NCI-H748 treated with DMSO at 0.1 percent for 48 hours (cell line): ENCODE measurements at places on chromosomes 6 and 20.

- no peak for DNase-seq
Measured at GRCh38 chr6:6712449-6713403, 124.2 kb downstream of the LY86 start.

GRCh38 chr6:71124340-71124739, 164.3 kb upstream of the OGFRL1 start:
- DNase-seq: no peak

- no peak for DNase-seq
Measured at GRCh38 chr6:69914015-69914485, 47.7 kb downstream of the COL19A1 start.

- DNase-seq: peak; percentile 71
Measured at GRCh38 chr6:80133020-80133419, 26.5 kb downstream of the BCKDHB start.

DNA sequence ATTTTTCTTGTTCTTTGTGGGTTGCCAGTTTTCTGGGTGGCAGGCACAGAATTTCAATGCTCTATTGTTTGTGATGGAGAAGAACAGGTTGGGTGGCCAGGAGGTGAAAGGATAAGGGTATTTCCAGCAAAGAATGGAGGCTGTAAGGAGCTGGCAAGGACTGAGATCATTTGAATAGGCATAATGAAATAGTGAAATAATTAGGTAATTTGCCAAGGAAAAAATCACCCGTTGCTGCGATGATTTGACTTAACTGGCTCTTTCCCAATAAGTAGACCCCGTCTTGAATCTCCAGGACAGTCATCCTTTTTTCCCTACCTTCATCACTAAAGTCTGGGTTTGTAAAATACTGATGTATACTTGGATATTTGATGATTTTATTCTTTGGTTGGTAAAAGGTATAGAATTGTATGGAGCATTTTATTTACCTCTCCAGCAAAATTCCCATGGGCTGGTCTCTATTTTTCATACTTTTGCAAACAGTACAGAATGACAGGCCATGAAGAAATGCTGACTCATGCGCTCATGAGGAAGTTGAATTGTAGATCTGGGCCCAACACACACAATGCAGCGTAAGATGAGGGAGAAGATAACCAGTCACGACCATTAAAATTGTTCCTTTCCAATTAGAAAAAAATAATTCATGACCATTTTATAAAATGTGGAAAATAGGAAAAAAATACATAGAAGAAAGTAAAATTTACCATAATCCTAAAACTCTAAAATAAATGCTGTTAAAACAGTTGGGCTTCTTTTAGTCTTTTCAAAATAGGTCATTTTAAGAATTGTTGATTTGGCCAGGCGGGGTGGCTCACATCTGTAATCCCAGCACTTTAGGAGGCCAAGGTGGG, 2.4 kb upstream of the GCNT2 start:
- no peak for DNase-seq

GRCh38 chr6:141488488-141488887, 644.2 kb upstream of the GJE1 start:
- peak; percentile 57 for DNase-seq

DNA sequence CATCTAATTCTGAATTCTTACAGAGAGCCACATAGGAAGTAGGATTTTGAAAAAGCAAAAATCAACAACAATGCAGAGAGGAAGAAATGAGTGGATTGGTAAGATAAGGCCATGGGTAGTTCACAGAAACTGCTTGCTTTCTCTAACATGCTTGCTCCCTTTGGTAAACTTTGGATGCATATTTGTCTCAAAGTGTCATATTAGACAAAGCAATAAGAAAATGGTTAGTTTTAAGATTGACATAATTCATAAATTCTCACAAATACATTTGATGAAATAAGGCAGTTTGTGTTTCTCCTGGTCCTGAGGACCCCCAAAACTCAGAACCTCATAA, 31.7 kb downstream of the UTRN start:
- DNase-seq: no peak

DNA sequence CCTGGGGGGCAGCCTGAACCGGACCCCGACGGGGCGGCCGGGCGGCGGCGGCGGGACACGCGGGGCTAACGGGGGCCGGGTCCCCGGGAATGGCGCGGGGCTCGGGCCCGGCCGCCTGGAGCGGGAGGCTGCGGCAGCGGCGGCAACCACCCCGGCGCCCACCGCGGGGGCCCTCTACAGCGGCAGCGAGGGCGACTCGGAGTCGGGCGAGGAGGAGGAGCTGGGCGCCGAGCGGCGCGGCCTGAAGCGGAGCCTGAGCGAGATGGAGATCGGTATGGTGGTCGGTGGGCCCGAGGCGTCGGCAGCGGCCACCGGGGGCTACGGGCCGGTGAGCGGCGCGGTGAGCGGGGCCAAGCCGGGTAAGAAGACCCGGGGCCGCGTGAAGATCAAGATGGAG, 636 bp downstream of the SRF start:
- no peak for DNase-seq

GRCh38 chr6:35078226-35078850, 62.8 kb downstream of the TCP11 start:
- no peak for DNase-seq

DNA sequence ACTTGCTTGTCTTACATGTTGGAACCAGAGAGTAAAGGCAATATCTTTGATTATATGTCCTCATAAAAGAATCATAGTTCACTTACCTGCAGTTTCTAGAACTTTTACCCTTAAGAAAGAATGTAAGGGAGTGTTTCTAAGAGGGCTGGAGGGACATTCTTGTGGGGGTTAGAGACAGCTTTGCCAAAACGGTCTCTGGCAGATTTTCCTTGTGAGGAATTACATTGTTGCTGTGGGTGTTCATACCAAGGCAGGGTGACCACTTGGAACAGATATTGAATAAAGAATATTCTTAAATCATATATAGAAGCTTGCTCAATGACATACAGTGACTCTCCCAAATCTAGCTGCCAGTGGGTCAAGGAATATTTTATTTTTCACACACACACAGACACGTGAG, 517.6 kb upstream of the SOX4 start:
- DNase-seq: no peak

DNA sequence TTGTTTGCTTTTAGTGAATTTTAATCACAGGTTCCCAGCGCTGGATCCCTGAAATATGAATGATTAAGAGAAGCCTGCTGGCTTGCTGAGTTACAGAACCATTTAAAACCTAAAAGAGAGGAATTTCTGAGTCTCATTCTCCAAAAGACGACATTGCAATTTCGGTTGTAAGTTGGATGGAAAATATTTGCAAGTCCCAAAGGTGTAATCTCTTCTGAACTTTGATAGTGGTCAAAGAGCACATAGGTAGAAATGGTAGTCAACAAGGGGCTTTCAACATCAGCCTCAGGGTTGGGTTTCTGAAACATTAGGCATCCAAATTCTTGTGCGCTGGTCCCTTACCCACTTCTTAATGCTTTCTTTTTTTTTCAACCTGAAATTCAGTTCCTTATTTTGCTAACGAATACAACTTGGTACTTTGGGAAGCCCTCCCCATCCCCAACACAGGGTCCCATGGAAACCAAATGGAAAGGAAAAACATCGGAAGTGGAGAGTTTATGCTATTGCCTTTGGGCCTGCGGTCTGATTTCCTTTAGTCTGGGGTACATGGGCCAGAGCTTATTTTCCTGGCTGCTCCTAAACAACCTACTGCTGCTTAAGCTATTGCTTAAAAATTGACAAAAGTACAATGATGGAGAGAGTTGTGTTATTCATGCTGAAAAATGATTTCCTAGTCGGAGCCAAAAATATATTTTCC, 117.0 kb upstream of the KCNK16 start:
- DNase-seq: no peak

GRCh38 chr20:45752746-45753145, 30.6 kb downstream of the SPINT4 start:
- no peak for DNase-seq

- no peak for DNase-seq
Measured at GRCh38 chr20:24109537-24109936, 121.0 kb upstream of the GGTLC1 start.

GRCh38 chr6:41599852-41600445, 38.3 kb upstream of the MDFI start:
- DNase-seq: no peak

- peak; percentile 81 for DNase-seq
Measured at GRCh38 chr6:43608310-43608763, 20.7 kb downstream of the GTPBP2 start.

GRCh38 chr6:98828211-98828788, 6.1 kb upstream of the POU3F2 start:
- DNase-seq: no peak

DNA sequence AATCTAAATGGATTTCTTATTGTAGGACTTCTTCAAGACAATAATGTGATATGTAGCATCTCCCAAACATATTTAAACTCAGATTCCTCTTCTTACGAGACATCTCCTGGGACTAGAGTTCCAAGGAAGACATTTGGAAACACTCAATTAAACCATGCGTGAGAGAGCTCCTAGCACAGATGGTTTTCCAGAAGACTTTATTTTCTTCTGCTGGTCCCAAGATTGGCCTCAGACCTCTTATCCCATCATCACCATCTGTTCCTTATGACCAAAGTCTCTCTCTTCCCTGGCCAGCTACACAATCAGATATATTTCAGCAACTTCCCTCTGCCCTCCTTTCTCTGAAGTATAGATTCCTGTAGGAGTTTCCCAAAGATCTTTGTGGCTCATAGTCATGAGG, 93.2 kb upstream of the JARID2 start:
- no peak for DNase-seq

GRCh38 chr20:35174458-35175216, 2.8 kb downstream of the PROCR start:
- no peak for DNase-seq

DNA sequence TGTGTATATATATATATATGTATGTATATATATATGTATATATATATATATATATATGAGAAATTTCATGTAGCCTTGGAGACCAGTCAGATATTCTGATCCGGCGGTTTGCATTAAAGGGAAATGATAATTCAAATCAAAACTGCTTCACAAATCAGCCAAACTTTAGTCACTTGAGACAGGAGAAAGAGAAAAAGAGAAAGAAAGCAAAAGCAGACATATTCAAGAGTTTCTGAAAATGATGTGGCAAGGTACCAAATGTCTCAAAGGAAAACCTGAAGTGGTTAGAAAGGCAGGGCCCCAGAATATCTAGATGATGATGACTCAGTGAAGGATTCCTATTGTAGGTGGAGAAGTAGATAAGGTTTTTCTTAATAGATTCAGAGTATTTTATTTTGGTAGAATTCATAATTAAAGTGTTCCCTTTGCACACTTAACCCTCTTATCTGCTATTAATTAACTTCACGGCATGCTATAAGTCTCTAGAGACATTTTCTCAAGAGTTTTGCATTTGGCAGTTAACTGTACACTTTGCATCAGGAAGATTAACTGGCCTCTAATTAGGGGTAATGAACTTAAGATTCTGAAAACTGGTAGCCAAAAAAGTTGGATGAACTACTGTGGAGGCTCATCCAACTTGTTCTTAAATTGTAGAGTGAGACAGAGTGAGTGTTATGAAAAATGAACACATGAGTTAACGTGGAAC, 50.1 kb upstream of the ASF1A start:
- DNase-seq: no peak

DNA sequence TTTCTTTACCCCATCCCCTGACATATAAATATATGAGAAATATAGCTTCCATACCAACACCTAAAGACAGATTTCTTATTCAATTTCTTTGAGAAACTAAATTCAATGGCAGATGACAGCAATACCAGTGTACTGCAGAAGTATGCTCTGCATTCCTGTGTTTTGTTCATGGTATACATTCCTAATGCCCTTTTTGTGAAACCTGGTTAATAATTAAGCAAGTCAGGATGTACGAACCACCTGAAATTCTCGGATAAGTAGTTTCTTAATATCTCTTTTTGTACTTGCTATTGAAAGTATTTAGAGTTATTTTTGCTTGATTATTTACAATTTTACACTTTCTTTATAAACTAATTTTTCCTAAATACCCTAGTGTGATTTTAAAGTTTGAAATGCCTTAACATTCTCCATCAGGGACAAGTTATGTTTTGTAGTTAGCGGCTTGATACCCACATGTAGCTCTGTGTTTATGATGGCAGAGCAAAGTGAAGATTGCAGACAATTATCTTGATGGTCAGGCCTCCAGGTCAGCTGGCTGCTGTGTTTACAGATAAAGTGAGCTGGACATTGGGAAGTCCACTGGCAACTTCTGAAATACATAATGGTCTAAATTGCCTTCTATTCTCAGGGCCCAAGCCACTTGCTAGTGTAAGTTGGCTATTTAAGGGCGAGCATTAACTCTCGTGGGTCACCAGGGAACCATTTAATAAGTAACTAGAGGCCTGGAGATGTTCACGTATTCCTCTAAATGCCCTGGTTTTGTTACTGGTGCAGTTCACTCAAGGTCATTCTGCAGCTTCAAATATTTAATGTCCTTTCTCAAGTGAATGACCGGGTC, 58.2 kb downstream of the PLCB1 start:
- no peak for DNase-seq
